NCI-H774 (cell line): ENCODE measurements at places on chromosomes 2 and 18.
A peak's percentile ranks its signal among the peaks of the same experiment; 100 is the strongest.

DNA sequence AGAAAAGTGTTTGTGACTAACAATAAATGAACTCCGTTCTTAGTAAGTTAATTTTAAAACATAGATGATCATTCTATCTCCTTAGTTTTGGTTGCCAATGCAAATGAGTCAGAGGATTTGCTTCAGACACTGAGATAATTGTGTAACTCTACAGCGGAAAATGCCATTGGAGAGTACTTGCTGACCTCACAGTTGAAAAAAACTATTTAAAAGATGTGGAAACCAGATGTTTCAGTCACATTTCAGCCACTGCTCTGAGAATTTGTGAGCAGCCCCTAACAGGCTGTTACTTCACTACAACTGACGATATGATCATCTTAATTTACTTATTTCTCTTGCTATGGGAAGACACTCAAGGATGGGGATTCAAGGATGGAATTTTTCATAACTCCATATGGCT lies at the start of gene TNFAIP6:
TNFAIP6 (plus strand) TSS at position 234 of the 400 bp plus-strand sequence; CDS start at position 309, 75 bp downstream.
- DNase-seq: no peak

GRCh38 chr2:238039985-238040384 lies 20.8 kb upstream of the SCLY start:
- DNase-seq: no peak

GRCh38 chr18:10739152-10739551 lies 213.3 kb downstream of the NAPG start:
- no peak for DNase-seq

DNA sequence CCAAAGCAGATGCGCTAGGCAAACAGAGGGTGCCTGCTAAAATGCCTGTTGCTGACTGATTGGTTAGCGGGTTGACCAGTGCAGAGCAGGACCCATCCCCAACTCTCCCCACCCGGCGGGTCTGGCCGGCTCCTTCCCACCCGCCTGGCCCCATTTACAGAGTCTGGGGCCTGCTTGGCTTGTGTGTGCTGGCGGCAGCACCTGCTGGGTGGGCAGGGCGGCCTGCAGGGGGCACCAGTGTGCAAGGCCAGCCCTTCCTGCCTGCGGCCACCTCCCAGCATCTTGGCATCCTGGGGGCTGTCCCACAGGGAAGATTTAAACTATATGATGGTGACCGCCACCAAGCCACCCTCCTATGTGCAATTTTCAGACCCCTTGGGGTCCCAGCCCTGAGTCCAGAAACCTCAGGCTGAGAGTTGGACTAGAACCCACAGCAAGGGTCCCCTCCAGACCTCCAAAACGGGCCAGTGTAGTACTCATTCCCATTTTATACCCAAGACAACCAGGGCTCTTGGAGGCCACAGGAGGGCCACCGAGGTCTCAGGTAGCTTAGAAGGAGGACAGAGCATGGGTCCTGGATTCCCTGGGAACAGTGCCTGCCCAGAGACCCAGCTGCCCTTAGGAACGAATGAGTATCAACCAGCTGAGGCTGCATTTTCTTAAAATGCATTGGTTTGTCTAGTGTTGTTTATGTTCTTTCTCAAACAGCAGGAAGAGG lies 173.6 kb downstream of the SMAD7 start:
- DNase-seq: peak; percentile 23

DNA sequence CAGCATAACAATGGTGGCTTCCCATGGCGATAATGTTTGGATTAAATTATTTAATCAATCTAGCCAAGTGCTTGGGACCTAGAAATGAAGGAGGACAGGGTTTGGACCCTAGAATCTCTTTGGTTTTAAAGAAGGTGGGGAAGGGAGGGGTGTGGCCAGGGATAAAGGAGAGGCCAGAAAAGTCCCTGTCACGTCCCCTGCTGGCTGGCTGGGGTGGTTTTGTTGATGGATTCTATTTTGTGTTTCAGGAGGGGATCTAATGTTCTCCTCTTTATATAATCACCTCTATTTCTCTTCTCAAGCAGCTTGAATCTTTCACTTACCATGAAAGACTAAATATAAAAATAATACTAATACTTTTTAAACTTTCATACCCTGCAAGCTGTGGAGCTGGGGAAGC lies 52.6 kb upstream of the GALR1 start:
- no peak for DNase-seq

- DNase-seq: peak; percentile 49
Measured at GRCh38 chr2:68709421-68709911, 25.1 kb upstream of the ARHGAP25 start.

DNA sequence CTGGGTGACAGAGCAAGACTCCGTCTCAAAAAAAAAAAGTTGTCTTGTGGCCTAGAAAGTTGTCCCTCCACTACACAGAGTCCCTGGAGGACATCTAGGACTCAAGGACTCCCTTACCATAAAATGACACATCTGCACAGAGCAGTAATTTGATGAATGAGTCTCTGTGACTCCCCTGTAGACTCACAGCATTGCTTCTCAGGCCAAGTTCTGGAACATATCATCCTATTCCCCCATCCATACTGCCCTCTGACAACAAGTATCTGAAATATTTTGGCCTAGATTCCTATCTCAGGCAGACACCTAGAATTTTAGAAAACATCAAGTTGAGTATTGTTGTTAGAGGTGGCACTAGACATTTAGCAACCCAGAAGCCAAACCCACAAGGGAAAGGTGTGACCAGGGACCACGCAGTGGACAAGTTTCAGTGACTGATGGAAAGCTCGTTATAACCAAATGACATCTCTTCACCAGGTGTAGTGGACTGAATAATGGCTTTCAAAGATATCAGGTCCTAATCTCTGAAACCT lies 97.9 kb upstream of the ATP8B1 start:
- no peak for DNase-seq

DNA sequence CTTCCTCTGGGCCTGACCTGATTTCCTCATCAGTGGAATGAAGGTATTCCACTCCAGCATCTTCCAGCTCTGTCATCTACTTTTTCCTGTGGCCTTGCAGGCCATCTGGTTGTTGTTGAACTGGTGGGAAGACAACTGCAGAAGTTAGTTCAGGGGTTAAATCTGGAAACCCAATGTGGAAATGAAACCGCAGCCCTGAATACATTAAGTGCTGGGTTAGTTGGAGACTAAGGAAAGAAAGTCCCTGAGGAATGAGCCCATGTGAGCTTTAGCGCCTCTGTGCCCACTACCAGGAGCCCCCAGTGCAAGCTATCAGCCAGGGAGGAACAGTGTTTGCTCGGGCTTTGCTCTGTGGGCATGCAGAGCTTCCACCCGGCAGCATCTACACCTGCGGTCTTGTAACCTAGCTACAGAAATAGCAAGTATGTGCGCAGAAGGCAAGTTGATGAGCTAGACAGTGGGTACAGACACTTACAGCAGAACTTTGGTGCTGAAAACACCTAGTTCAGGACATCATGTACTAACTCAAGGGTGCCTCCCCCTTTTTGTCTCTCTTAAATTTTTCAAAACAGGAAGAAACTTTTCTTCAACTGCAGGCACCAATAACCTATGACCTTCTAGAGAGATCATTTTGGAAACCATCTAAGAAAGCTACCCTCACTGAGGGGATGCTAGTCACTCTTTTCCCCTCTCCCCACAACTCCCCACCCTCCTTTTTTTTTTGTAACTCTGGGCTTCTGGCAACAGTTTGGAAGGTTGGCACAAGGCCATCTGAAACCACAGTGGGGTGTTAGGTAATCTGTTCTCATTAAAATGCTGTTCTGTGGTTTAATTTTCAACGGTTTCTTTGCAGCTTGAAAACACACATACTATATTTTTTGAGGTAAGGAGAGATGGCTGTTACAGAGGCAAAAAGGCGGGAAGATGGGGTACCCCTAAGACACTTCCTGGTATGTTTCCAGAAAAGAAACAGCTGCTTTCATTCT lies 18.3 kb upstream of the CXCR4 start:
- no peak for DNase-seq

DNA sequence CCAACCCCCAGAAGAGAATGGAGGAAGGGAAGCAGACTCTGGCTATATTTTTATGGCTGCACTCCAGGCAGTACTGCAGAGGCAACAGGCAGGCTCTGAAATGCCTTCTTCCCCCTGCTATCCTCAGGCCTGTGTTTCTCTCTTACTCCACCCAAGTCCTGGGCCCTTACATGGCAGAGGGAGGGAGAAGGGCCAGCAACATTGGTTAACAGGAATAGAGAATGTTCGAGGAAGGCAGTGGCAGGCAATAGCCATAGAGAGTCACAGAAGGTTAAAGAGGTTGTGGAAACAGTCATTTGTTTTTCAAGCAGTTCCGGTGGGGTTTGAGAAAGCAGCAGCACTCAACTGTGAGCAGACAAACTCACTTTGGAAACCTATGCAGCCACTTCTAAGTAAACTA lies 15.1 kb upstream of the DARS1 start:
- no peak for DNase-seq

DNA sequence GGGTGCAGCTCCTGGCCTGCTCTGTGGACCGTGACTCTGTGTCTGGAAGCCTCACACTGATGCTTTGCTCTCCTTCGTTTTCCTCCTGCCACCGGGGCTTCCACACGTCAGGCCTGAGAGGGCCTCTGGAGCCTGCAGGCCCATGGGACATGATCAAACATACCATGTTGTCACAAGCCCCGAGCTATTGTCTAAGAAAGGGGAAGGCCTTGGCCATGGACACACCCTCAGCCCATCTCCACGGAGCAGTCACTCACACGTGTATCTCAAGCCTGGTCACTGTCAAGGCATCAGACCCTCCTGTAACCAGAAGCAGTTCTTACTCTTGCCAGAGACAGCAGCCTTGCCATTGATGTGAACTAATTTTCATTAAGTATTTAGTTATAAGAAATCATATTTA lies 814.1 kb upstream of the SALL3 start:
- DNase-seq: peak; percentile 17

DNA sequence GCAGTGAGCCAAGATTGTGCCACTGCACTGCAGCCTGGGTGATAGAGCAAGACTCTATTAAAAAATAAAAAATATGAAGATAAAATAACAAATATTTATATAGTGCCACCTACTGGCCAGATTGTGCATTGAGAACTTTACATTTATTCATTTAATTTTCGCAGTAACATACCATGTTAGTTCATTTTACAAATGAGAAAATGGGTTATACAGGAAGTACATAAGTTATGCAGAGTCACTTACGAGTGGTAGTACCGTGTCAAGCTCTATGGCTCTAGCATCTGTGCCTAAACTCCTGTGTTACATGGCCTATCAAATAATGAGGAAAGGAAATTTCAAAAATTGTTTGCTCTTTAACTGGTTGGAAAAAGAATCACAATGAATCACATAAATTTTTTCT lies 27.9 kb downstream of the RIF1 start:
- no peak for DNase-seq

GRCh38 chr2:174024524-174025270 lies 59.5 kb upstream of the SP3 start:
- no peak for DNase-seq

DNA sequence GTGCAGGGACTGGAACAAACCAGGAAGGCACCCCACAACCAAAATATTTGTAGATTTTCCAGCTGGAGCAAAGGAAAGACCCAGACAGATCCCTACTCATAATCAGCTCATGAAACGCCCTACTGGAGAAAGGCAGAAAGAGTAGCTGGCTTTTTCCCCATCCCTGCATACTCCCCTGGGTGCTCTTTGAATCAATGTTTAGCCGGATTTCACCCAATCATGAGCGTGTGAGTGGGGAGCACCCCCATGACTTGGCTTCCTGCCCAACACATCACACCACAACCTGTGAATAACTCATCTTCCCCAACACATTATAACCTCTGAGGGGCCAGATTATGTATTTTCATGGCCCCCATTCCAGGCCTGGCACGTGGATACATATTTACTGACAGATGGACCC lies 35.1 kb upstream of the SLC14A1 start:
- DNase-seq: no peak

GRCh38 chr2:85945586-85945985 lies 56.8 kb upstream of the ST3GAL5 start:
- DNase-seq: no peak

- DNase-seq: no peak
Measured at GRCh38 chr18:2901423-2901985, 54.7 kb downstream of the EMILIN2 start.

DNA sequence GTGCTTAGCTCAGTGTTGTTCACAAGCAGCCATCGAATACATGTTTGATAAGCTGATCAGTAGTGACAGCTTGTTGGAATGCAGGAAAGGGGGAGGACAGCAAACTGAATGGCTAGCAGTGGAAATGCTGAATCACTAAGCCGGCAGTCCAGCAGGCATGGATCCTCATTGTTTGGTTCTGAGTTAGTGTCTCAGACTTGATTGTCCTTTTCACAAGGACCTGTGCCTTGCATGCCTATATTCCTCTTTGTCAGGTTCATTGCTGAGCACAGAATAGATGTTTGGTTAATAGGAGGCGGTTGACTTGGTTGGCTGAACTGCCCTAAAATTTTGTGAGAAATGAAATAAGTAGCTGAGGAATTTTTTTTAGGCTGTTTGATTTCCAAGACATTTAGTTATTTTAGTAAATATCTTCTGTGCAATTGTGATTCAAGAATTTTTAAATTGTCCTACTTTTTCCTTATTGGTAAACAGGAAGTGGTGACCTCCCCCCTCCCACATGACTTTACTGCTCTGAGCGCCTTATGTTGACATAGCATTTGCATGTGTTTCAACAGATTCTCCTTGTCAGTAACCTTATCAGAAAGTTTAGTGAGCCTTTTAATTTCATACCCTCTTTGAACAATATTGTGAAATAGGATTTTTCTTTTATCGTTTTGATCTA lies 21.4 kb upstream of the STON1 start:
- DNase-seq: no peak

GRCh38 chr2:134663451-134664450 lies 55.0 kb downstream of the TMEM163 start:
- DNase-seq: no peak

GRCh38 chr2:10894264-10894935 lies 17.3 kb upstream of the KCNF1 start:
- DNase-seq: no peak

DNA sequence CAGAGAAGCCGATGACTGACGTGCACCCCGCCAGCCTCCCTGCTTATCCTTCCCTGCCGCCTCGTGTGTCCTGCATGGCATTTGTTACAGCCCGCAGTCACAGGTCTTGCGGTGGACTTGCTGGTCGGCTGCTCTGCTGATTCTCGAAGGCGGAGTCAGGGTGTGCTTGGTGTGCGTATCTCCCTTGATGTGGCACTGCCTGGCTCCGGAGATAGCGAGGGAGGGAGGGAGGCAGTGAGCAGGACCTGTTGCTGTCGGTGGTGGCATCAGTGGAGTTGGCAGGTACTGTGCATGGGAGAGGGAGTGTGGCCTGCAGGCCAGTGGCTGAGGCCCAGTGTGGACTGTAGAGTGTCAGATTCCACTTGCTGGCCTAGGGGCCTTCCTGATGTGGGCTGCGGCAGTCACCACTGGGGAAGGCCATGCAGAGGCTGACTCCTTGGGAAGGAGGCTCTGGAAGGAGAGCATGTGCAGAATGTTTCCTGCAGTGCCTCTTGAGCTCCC lies 198.9 kb downstream of the AGAP1 start:
- DNase-seq: no peak

- peak; percentile 55 for DNase-seq
Measured at GRCh38 chr2:180520921-180521581, 459.4 kb upstream of the UBE2E3 start.

DNA sequence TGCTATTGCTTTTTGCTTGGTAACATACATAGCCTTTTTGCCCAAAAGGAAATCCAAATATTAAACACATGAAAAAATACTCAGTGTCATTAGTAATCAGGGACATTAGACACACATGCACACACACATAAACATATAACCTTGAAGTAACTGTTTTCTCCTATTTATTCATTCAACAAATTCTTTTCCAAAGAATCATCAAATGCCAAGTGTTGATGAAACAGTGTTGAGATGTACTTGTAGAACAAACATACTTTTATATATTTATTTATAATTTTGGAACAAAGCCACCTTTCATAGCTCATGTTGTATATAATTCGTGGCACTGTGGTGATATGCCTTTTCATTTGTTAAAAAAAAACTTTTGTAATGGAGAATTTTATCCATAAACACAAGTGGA lies 81.0 kb downstream of the APLF start:
- no peak for DNase-seq
